Vagina (tissue), 2 donors: ENCODE measurements at places on chromosomes 4 and X.

GRCh38 chrX:81261576-81261975 lies 59.7 kb downstream of the SH3BGRL start:
- no peak for DNase-seq

DNA sequence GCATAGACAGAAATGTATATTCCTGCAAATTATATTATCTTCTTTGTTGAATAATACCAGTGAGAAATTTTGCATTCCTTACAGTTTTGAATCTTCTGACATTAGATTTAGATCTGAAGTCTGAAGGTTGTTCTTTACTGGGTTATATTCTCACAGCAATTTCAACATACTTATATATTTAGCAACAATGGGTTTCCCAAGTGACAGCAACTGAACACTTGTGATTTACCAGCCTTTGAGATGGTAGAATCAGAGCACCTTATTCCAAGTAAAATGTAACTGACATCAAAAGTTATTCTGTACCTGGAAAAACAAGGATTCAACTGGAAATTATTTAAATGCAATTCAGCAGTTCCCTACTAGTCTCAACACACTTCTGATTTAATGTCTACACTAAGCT lies 66.0 kb downstream of the RELL1 start:
- DNase-seq: no peak

GRCh38 chrX:15645266-15645665 lies 19.3 kb downstream of the CLTRN start:
- DNase-seq: no peak

- no peak for DNase-seq
These were observed 51.5 kb upstream of the TRPC3 start for GRCh38 chr4:122003335-122003734.

- DNase-seq: no peak
These were observed 29.4 kb downstream of the KDR start for GRCh38 chr4:55096045-55096444.

- no peak for DNase-seq
These were observed 487 bp downstream of the TBCK start for GRCh38 chr4:106315476-106315967.

DNA sequence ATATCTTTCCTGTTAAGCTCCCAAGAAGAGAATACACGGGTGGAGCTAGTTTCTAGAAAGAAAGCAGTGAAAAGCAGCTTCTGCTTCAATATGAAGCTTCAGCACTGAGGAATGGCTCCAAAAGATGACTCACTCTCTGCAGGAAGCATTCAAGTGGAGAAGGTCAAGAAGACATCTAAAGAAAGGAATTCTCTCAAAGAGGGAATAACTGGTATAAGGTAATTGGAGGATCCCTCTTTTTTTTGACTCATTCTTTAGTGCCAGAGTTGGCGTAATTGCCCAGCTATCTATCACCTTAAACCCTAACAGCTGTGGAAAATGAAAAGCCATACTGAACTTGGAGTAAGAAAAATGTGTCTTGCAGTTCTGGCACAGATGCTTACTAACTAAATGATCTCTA lies 3.5 kb downstream of the EDA2R start:
- DNase-seq: no peak

GRCh38 chrX:53330331-53330730 lies 48.9 kb upstream of the IQSEC2 start:
- DNase-seq: no peak

DNA sequence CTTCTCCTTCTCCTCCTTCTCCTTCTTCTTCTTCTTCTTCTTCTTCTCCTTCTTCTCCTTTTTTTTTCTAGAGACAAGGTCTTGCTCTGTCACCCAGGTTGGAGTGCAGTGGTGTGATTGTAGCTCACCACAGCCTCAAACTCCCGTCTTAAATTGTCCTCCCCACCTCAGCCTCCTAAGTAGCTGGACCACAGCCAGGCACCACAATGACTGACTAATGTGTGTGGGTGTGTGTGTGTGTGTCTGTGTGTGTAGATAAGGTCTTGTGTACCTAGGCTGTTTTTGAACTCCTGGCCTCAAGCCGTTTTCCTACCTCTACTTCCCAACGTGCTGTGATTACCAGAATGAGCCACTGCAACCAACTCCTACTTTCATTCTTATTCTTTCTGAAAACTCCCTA lies 390.9 kb downstream of the ADAM29 start:
- no peak for DNase-seq

GRCh38 chrX:574251-574650 lies 56.3 kb upstream of the SHOX start:
- no peak for DNase-seq

DNA sequence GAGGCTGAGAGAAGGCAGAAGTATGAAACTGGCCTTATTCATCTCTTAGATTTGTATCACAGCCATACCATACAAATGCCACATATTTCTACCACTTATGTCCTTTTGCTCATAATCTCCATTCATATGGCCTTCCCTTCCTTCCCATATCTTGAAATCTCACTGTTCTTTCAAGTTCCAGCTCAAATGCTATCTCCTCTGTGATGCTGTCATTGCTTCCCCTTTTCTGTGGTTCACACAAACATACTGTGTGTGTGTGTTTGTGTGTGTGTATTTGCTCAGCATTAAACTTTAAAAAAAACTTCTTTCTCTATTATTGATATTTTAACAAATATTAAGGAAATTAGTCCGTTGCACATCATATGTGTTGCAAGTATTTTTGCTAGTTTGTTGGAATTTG lies 26.7 kb downstream of the PHKA1 start:
- no peak for DNase-seq

DNA sequence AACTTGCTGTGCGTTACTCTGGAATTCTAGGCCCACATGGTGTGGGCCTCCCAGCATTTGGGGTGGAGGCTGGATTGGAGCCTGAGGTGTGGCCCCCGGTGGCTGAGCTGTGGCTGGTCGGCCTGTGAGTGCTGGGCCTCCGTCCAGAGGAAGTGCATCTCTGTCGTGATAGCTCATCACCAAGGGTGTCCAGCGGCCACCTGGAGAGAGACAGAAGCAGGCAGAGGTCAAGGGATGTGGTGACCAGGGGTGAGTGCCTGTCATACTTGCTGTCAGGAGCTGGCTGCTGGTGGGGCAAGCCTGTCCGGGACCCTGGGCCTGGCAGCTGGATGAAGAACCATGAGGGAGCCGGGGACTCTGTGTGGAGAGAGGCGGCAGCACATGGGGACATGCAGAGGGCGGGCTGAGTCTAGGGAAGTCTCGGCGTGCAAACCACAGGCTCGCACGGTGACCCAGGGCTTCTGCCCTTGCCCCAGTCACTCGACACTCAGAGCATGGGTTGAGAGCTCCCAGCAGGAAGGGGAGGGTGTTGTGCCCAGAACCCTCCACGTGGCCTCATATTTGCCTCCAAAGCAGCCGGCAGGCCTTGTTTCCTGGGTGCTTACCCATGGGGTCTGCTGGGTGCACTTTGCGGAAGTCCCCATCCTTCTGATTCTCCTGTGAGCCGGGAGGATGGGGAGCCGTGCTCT lies 6.2 kb downstream of the SORCS2 start:
- no peak for DNase-seq

GRCh38 chrX:34528081-34528480 lies 129.0 kb downstream of the TMEM47 start:
- no peak for DNase-seq

DNA sequence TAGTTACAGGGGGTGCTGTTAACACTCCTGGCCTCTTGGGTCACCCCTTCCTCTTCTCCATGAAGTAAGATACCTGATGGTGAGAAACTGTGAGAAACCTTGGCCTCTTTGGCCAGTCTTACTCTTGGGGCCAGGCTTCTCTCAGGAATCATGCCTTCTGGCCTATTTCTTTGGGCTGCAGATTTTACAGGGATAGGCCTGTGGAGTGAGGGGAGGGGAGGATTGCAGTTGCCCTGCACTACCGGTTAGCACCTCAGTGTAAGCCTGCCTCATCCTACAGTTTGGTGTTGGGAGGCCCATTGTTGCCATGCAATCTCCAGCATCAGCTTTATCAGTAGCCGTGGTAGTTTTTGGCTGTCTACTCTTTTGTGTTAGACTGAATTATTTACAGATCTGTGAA lies 7.6 kb upstream of the PGRMC2 start:
- no peak for DNase-seq

GRCh38 chrX:131942034-131942433 lies 81.1 kb upstream of the STK26 start:
- no peak for DNase-seq

DNA sequence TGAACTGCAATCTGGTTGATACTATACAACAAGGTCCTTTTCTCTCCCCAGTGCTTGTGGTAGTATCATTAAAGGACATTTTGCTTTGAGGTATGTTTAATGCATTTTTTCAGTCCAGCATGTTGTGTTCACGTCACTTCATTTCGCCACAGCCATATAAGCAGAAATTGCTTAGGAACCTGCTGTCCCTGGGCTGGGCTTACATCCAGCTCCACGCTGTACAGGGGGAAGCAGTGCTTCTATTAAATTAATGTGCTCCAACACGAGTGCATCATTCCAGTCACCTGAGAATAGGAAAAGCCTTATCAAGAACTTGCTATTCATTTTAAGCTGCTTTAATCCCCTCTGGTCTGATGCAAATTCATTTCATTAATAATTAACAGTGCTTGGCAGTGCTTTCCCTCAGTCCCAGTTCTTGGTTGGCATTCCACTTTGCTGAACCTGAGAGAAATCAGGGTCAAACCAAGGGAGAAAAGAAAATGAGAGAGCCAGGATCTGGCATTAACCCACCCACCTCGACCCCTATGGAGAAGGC lies 47.4 kb upstream of the PTCHD1 start:
- no peak for DNase-seq

DNA sequence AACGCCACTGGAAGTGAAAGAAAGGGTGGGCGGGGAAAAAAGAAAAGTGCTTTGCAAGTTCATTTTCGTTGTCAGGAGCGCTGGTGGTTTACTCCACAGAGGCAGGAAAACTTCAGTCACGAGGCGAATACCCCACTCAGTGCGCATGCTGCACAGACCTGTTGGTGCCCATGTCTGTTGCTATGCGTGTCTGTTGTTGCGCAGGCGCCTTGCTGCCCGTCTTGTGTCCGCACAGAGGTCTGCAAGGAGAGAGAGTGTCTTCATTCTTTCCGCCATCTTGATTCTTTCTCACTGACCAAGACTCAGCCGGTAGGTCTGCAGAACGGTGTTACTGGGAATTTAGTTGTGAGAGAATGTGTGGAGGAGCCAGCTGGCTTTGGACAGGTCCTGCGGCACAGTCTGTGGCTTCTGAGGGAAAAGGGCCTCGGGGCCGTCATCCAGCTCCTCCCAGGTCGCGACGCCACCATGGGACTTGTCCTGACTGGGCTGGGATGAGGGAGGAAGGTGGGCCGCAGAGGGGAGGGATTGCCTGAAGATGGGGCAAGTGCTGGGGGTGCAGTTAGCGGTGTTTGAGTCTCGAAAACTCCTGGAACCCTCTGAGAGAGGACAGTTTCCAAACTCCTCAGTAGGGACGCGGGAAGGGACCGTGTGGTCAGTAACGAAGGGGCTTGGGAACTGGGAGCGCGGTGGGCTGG lies at the start of gene PAGE2:
PAGE2 (plus strand) TSS at position 224 of the 695 bp plus-strand sequence. CDS start 1,003 bp downstream, outside the sequence.
- DNase-seq: no peak

DNA sequence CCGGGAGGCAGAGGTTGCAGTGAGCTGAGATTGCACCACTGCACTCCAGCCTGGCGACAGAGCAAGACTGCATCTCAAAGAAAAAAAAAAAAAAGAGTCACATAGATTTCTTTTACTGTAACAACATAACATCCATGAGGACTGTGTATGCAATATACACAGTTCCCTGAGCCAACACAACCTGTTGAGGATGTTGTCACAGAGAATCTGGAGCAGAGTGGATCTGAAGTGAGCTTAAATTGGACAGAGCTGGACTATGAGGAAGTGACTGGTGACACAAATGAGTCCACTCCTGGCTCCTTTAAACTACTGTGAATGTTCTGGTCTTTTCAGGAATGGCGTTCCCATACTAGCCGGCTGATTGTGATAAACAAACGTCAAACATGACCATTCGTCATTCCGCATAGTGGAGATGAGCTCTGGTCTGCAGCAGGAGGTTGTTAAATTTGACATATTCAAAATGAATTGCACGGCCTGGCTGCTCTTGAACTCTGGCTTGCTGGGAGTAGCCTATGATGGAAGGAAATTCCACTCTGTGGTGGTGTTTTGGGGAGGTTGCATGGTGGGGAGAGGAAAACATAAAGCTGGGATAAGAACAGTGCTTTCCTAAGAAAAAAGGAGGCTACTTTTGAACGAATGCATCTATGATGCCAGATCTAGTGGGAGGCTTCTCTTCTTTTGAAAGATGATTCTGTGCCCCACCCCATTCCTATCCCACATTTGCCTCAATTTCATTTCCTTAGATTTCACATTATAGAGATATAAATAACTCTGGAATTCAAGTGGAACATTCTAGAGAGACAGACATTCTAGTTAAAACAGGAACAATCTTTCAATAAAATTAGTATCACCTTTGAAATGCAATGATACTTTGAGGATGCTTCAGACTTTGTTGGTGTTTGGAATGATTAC lies 149.5 kb downstream of the SHROOM3 start:
- no peak for DNase-seq

- DNase-seq: no peak
These were observed 95.9 kb downstream of the PDS5A start for GRCh38 chr4:39881789-39882188.

- DNase-seq: no peak
These were observed 65.9 kb downstream of the NAT8L start for GRCh38 chr4:2125023-2125422.

GRCh38 chrX:69535661-69536060 lies 31.5 kb downstream of the NALF2 start:
- no peak for DNase-seq

DNA sequence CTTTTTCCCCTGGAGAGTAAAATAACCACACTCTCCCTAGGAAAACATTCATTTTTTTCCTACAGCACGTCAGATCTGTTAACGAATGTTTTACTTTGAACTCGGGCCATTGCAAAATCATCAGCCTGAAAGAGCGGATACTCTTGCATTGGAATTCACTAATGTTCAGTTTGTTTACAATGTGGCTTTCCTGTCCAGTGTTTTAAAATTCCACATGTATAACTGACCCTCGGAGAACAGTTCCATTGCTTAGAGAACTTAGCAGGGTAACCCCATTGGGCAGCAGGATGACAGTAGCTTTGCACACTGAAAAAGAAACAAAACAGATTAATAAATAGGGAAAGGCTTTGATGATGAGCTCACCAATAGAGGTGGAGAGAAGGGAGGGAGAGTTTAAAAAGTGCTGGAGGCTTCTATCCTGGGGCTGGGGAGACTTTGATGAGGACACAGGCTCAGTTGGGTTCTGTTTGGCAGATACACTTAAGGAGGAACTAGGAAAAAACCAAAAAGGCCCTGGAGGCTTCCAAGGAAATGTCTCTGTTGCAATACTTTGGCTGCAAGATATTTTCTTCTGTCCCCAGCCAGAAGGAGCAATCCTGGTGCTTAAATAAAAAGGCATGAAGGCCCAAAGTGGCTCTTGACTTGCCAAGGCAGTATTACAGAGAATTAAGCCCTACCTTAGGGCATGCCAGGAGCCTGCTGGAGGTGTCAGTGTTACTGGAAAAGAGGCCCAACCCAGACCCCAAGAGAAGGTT lies 143.1 kb downstream of the ARSF start:
- no peak for DNase-seq
